Keratinocyte (primary cell): ENCODE measurements at places on chromosomes 3 and 15. TPM values are rescaled to one million over a fixed set of nuclear protein-coding genes. Genes with fewer than 3 reads are reported as not detected.

DNA sequence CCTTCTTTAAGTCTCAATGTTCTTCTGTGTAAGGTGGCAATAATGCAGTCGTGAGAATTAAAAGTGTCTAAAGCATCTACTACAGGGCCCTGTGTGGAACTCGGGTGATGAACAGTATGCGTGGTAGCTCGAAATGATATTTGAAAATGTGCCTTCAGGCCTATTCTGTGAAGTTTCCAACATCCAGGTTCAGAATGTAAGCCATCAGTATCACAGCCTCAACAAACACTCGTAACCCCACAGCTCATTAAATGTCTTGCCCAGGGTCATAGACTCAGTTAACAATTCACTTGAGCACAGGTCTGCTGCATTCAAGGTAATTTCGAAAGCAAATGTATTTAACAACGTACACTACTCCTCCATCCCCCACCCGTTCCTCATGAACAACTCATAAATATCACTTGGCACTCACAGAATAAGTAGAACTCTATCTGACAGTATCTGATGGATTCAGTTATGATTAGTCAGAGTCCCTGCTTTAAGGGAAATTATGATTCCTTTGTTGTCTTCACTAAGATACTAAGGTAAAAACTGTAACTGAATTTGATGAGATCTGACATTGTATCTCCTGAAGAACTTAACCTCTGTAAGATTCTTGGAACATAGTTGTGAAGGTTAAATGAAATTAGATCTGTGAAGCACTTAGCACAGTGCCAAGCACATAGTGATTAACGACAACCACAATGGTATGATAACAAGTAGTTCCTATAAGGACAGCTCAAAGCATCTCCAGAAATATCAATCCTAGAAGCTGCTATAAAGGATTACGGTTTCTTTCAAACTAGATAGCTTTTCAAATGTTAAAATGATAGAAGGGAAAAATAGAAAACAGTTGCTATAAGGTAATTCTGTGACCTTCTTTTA lies 642.3 kb downstream of the TBL1XR1 start:
- no peak for DNase-seq

DNA sequence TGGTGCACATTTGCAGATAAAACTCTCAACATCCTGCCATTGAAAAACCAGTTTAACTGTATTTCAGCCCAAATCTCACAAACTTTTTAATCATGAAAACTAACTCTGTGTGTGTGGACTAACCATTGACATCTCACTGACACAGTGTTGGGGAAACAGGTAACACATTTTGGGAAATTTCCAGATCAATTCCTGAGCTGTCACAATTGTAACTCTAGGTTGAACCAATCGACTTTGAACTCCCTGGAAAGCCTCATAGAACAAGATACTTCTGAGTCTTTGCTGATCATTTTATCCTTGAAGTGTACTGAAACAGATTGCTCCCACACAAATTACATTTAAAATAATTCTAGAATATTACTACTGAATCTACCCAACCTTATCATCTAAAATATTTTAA lies 667.9 kb upstream of the NR2F2 start:
- DNase-seq: no peak

- no peak for DNase-seq
Observed at GRCh38 chr15:74278207-74278606, 42.1 kb downstream of the CCDC33 start.

- no peak for DNase-seq
Observed at GRCh38 chr3:146404436-146404835, 64.9 kb downstream of the PLSCR2 start.

DNA sequence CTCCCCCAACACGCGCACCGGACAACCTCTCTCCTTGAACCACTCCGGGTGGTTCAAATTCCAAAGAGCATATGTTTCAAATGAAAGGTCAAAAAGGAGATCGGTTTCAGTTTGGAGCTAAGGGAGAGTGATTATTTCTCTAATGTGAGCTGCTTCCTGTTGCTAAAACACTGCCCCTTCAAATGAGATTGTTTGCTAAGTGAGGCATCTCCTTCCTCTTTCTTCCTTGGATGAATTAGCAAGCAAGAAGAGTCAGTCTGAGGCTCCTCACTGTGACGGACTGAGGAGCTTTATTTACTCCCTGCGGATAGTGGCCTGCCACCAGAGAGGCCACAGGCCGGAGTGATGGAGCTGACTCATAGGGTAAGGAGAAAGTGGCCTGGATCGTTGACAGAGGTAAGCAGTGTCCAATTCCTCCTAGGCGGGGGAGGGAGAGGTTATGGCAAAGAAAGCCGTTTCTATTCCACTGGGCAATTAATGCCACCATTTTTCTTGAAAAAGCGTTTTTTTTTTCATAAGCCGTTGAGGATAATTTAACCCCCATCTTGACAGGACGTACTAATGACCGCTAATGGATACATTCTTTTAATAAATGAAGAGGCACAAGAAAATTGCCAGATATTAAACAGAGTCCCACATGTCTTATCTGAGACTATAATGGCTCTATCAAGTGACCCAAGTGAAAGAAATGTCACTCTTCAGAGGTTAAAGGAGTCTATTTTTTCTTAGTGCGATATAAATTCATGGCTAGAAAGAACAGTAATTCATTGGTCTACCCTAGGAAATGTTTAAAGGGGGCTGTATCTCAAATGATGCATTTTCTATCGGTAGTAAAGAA lies 167.0 kb upstream of the ANKRD28 start:
- DNase-seq: no peak

The LDHAL6B gene
- polyA plus RNA-seq: not detected in 3 replicates

GRCh38 chr3:165835431-165835830 lies 1.8 kb downstream of the BCHE start:
- DNase-seq: no peak

The CCR8 gene
- polyA plus RNA-seq: not detected in 3 replicates

The GOLGB1 gene
- 10.8 to 21.9 TPM (median 21.7 TPM) in 3 replicates for polyA plus RNA-seq

DNA sequence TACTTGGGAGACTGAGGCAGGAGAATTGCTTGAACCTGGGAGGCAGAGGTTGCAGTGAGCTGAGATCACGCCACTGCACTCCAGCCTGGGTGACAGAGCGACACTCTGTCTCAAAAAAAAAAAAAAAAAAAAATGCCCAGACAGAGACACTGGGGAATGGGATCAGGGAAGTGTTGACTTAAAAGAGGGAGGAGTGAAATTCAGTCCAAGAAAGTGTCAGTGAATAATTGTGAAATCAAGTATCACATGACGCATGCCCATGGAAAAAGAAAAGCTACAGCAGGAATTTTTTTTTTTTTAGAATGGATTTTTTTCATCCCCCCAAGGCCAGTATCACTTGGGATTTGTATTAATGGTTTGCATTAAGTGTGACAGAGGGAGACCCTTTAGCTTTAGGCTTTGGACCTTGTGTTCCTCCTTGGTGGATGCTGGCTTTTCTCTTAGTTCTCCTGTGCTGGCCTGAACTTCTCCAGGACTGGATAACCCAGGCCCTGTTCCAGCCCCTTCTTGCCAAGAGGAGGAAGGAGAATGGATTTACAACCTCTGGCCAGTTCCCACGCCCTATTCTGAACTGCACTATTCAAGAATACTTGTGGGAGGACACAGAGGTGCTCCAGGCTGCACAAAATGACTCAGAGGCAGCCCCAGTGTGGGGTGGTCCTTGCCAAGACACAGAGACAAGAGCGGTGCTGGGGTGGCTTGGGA lies 36.7 kb upstream of the ZNF774 start:
- no peak for DNase-seq

DNA sequence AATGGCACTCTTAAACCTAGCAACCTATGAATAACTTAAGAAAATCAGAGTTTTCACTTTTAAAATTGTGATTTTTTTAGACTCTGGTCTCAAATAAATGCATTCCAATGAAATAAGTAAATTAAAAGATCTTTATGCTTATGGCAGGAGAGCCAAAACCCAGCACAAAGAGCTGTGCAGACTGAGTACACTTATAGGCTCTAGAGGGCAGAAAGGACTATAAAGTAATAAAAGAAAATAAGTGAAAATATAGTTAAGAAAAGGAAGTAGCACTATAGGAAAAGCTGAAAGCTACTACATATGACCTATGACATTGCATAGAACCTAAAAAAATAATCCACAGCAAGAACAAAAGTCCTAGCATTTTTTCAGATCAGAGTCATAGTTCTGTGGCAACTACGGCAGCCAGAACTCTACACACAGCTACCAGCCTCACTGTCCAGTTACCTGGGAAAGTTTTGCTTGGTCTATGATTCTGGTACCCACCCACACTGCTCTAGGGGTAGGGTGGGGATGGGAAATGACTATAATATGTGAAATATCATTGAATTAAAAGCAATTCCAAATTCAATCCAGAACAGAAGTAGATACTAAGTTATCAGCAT lies 30.5 kb downstream of the CLASP2 start:
- DNase-seq: no peak

The SLC28A1 gene
- polyA plus RNA-seq: not detected in 3 replicates
